ENCODE measurements at places on chromosomes 12 and 14. TPM values are rescaled to one million over a fixed set of nuclear protein-coding genes. Genes with fewer than 3 reads are reported as not detected.

CEBPE gene
- not detected for polyA plus RNA-seq

- DNase-seq = no peak
Measured at GRCh38 chr12:107645630-107646333, 39.8 kb upstream of the PWP1 start.

TMEM119 gene
- 80.6 TPM for polyA plus RNA-seq

GRIP1 gene
- 0.88 TPM for polyA plus RNA-seq

GRCh38 chr12:5889381-5890047 is 55.5 kb downstream of the ANO2 start:
- DNase-seq = no peak

DNA sequence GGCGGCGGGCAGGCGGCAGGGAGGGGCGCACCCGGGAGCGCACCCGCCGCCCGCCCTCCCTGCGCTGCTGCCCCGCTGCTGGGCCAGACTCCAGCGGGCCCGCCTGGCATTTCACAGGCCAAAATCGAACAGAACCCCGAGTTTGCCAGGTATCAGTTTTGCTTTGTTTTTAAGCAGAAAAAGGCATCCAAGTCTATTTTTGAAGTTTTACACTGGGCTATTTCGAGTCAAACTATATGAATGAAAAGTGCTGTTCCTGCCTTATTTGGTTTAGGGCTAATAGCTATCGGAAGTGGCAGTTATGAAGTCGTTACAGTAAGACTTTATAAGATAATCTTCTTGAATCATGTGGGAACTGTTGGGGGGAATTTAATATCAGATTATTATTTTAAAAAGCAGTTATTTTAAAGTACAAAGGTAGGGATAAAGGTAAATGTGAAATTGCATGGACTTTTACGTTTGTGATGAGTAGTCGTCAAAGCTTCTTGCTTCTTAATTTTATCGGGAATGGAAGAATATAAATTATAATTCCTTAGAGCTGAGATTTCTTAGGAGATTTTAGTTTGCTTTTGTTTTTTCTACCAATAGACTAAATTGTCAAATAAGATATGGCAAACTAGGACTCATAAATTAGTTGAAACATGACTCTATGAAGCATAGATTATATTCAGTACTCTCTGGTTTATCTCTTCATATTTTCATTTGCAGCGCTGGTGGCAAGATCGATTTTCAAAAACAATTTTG is 1.1 kb downstream of the MSRB3 start:
- no peak for DNase-seq

ENDOU gene
- polyA plus RNA-seq = 0.06 TPM

DNA sequence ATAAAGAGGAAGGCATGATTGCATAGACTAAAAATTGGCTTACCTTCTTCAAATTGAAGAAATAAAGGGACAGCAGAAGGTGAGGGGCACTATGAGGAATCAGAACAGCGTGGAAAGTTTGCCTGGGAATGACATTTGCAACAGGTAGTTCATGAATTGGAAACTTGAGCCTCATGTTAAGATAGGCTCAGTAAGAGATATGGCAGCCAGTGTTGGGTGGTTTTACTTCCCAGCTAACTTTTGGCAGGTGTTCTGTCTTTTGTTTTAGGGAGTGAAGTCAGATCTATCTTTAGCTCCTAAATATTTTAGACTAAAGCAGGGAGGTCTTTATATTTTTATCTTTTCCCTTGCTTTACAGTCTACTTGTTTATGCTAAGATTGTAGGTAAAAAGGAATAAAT is 122.4 kb downstream of the ANO6 start:
- no peak for DNase-seq

DNA sequence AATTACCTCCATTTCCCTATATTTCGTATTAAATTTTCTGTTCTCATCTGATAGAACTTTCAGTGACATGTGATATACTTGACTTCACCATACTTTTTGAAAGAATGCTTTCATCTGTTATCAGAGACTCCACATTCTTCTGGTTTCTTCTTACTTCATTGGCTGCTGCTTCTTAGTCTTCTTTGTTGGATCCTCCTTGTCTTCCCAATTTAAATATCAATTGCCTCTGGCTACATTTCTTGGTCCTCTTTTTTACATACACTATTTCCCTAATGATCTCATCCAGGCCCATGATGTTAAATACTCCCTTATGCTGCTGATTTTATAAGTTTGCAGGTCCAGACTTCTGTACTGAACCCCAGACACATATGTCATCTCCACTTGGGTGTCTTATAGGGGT is 22.0 kb downstream of the OR5AU1 start:
- DNase-seq = no peak

GRCh38 chr14:22977434-22977683 is 5.0 kb downstream of the AJUBA start:
- no peak for DNase-seq

GRCh38 chr12:106106061-106106566 is 32.6 kb downstream of the NUAK1 start:
- no peak for DNase-seq
